ENCODE measurements at places on chromosomes 7 and 10.
A peak's percentile ranks its signal among the peaks of the same experiment; 100 is the strongest.

GRCh38 chr10:98400482-98400881, 14.5 kb downstream of the PYROXD2 start:
- peak; percentile 15 for DNase-seq

DNA sequence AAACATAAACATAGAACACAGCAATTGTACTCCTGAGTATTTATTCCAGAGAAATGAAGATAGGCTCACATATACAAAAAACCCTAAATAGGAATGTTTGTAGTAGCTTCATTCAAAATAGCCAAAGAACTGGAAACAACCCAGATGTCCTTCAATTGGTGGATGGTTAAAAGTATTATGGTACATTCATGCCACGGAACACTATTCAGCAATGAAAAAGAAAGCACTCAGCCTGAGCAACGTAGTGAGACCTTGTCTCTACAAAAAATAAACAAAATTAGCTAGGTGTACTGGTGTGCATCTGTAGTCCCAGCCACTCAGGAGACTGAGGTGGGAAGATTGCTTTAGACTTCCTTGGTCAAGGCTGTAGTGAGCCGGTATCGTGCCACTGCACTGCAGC, 94.4 kb downstream of the RAPGEF5 start:
- DNase-seq, result no peak

- DNase-seq, result no peak
Observed at GRCh38 chr10:53548664-53549063, 776.1 kb upstream of the MBL2 start.

GRCh38 chr10:75108684-75109458, 2.6 kb upstream of the SAMD8 start:
- DNase-seq, result peak; percentile 20

- DNase-seq, result no peak
Observed at GRCh38 chr10:49240946-49241345, 52.8 kb upstream of the TMEM273 start.

DNA sequence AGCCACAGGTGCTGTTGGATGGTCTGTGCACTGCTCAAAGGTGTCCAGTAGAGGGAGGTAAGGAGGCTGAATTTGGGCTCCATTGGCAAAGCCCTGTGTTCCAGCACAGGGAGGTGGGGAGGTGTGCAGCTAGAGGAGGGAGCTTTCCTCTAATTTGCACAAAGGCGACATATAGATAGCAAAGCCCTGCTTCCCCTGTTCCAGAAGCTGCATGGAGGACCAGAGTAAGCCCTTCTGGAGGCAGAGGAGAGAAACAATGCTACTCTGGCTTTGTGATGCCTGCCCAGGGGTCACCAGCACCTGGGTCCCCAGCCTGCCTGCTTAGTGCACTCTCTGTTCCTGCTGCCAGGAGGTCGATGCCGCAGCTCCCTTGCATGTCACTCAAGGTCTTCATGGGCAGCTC, 3.4 kb upstream of the ARHGAP22 start:
- no peak for DNase-seq

DNA sequence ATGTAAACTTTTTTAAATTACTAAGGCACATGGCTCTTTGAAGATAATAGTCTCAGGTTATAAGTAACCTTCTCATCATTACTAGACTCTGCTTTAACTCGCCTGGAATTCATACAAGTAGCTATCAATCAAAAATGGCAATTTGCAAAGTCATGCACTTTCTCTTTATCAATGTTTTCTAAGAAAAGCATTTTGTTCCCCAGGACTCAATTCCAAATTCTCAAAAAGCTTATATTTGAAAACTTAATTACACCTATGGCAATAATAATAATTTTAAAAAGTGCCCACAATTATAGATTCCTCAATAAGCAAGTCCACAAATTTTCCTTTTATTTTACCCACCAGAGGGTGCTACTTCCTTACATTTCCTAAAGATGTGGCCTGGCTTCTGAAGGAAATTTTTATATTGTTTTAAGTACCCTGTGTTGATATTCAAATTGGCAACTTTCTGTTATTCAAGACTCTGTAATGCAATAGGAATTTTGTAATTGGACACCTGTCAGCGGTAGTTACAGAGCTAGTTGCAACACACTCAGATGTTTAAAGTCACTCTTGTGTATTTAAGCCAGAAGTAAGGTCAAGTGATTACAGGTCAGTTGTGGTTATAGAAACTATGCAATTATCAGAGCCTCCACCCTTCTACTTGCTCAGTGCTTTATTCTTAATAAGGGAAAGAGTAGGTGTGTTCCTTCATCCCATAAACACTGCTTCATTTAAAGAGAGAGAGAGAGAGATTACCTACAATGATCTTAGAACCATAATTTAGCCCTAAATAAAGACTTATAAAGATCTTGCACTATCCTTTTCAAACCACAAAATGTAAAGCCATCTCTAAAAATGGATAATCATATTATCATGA, 47.1 kb upstream of the HYAL4 start:
- peak; percentile 46 for DNase-seq
